ENCODE measurements at places on chromosomes 4 and X.

- DNase-seq, result peak; percentile 81
These were observed at the start of gene SMIM10 for GRCh38 chrX:134990801-134991481. Gene SMIM10 (plus strand): TSS chrX:134990991. CDS start chrX:134991096, 105 bp downstream.

DNA sequence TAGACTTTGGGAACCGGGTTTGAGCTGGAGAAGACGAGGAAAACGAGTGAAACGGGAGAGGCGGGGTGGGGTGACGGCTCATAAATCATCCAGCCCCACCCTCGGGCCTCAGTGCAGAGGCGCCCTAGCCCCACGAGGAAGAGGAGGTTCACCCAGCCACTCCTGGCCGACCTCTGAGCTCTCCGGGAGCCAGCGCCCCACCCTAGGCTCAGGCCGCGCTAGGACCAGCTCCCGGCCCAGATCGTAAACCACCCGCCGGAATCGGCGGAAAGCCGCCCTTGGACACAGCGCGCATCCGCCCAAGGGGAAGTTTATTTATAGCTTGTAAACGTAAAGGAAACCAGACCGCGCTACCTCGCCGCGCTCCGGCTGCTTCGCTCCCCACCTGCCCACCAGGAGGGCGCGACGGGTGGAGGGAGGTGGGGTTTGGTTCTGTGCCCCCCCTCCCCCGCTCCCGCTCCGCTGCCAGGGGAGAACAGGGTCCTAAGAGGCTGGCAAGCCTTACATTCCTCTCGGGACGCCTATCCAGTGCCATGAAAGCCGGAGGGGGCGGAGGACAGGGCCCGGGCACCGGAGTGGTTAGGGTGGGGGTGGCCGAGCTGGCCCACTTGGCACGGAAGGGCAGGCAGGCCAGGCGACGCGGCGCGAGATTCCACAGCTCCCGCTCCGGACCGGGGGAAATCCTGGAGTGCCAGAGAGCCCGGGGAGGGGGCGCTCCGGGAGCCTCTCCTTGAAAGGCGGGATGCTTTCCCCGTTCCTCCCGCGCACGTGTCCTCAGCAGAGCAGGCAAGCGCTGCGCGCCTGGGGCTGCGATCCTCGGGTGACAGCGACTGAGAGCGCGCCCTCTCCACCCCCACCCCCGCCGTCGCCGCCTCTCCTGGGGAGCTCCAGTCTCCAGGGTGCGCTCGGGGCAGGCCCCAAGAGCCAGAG lies 84.2 kb downstream of the BCOR start:
- DNase-seq, result peak; percentile 90

DNA sequence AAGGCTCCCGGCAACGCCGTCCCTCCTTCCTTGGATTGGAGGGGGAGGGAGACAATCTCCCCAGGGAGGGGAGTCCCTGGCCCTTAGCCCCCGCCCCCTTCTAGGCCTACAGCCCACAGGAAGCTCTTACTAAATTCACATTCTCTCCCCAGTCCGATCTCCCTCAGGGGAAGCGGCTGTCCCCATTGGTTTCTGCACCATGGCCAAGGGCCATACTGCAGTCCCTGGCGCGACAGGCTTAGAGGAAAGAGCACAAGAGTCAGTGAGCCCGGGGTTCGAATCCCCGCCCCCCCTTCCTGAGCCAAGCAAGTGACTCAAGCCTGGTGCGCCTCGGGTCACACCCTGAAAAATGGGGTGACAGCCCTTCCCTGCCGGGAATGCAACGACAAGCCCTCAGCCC lies 1.1 kb downstream of the ABLIM2 start:
- peak; percentile 81 for DNase-seq

DNA sequence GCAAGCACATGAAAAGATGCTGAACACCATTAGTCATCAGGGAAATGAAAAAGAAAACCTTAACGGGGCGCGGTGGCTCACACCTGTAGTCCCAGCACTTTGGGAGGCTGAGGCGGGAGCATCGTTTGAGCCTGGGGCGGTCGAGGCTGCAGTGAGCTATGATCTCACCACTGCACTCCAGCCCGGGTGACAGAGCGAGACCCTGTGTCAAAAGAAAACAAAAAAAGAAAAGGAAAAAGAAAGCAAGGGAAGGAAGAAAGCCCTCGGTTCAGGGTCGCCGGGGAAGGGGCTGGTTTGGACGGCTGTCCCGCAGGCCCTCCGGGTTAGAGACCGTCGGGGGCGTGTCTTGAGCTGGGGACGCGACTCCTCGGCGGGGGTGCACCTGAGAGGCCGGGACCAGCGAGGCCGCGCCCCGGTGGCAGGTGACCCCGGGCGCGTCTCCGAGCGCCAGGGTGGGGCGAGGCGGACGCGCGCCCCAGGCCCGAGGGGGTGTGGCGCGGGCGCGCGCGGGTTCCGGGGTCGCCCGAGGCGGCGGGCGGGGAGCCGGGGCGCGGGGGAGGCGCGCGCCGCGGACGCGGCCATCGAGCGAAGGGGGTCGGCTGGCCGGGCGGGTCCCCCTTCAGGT lies 478 bp upstream of the PLXNA3 start:
- peak; percentile 74 for DNase-seq

- DNase-seq, result no peak
These were observed 36.2 kb downstream of the DCX start for GRCh38 chrX:111375747-111376146.

- no peak for DNase-seq
These were observed 759.2 kb downstream of the DMD start for GRCh38 chrX:32451954-32452695.

GRCh38 chrX:119251386-119251785 lies 15.3 kb downstream of the PGRMC1 start:
- DNase-seq, result no peak

GRCh38 chr4:4734425-4734824 lies 125.0 kb upstream of the MSX1 start:
- no peak for DNase-seq

- DNase-seq, result peak; percentile 5
These were observed 8.7 kb upstream of the PPP3CA start for GRCh38 chr4:101355767-101356702.

DNA sequence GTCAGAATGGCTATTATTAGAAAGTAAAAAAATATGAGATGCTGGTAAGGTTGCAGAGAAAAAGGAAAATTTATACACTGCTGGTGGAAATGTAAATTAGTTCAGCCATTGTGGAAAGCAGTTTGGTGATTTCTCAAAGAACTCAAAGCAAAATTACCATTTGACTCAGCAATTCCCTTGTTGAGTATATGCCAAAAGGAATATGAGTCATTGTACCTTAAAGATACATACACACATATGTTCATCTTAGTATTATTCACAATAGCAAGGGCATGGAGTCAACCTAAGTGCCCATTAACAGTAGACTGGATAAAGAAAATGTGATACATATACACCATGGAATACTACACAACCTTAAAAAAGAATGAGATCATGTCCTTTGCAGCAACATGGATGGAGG lies 148.2 kb downstream of the COMMD8 start:
- DNase-seq, result no peak

- peak; percentile 94 for DNase-seq
These were observed 15.2 kb downstream of the GAB1 start for GRCh38 chr4:143351774-143352451.
